Vagina (tissue), 2 donors: ENCODE measurements at places on chromosomes 3 and 15. TPM values are rescaled to one million over a fixed set of nuclear protein-coding genes. Genes with fewer than 3 reads are reported as not detected.

GRCh38 chr3:107897471-107898061 is 193.3 kb downstream of the CD47 start:
- no peaks in the 10 kb centered on the region for H3K36me3 ChIP-seq
- no peaks in the 10 kb centered on the region for H3K27me3 ChIP-seq
- H3K4me1 ChIP-seq: no peaks in the 10 kb centered on the region
- DNase-seq: no peak

DNA sequence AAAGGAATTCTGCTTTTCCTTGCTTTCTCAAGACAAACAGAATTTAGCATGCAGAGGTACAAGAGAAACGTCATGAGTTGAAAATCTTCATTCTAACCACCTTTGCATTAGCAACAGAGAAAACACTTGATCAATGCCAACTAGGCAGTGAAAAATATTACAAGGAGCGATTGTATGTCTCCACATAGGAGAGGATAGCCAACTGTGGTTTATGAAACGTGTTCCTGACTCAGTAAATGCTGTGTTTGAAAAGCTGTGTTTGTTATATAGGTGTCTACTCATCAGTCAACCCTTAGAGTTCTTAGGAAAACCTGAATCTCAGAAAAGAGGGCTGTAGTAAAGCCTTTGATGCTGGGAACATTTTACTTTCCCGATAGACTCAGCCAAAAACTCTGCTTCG is 102.4 kb downstream of the FRMD4B start:
- H3K36me3 ChIP-seq: no peaks in the 10 kb centered on the region
- no peak overlapping the region for H3K4me3 ChIP-seq
- no peak overlapping the region for H3K27ac ChIP-seq
- H3K4me1 ChIP-seq: no peaks in the 10 kb centered on the region
- no peak for DNase-seq
- H3K27me3 ChIP-seq: no peaks in the 10 kb centered on the region

GRCh38 chr3:171129827-171130226 is 103.3 kb upstream of the SLC2A2 start:
- H3K4me1 ChIP-seq: no peaks in the 10 kb centered on the region
- H3K27ac ChIP-seq: no peak overlapping the region
- no peaks in the 10 kb centered on the region for H3K36me3 ChIP-seq
- DNase-seq: no peak

DNA sequence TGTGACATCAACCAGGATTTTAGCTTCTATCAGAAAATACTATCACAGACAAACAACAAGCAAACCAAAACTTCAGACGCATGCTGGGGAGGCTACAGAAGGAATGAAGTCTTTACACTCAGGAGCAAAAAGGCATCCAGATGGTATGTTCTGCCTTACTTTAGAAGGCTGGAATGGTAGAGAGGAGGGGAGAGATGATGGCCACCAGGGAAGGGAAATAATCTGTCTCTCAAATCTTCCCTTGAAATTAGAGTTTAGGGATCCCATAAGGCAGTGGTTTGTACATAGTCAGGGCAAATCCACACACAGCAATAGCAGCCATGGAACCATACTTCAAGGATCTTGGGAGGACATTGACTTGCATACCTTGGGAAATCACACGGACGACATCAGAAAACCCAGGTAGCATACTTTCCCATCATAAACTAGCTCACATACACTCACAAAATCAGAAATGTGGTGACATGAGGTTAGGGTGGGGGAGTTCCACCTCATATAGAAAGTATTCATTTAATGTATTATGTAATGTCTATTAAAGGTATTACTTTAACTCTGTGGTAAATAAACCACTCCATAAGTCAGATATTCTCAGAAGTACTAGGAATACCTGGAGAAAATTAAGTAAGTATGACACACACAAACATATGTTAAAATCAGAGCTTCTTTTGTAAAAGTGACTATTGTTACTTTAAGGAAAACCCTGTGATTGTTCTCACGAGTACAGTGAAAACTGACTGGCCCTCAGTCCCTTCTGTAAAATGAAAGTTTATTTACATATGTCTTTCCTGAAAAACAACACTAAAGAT is 9.4 kb downstream of the BTLA start:
- no peak for DNase-seq
- H3K36me3 ChIP-seq: no peaks in the 10 kb centered on the region
- H3K4me1 ChIP-seq: no peaks in the 10 kb centered on the region
- H3K4me3 ChIP-seq: no peak overlapping the region
- no peak overlapping the region for H3K27ac ChIP-seq

GRCh38 chr15:50685191-50685975 is 1.2 kb downstream of the TRPM7 start:
- peaks cover 48% of the 10 kb centered on the region for H3K4me1 ChIP-seq
- no peak for DNase-seq
- H3K27me3 ChIP-seq: no peaks in the 10 kb centered on the region
- no peaks in the 10 kb centered on the region for H3K36me3 ChIP-seq
- peak overlapping the region; percentile 87 for H3K4me3 ChIP-seq

DNA sequence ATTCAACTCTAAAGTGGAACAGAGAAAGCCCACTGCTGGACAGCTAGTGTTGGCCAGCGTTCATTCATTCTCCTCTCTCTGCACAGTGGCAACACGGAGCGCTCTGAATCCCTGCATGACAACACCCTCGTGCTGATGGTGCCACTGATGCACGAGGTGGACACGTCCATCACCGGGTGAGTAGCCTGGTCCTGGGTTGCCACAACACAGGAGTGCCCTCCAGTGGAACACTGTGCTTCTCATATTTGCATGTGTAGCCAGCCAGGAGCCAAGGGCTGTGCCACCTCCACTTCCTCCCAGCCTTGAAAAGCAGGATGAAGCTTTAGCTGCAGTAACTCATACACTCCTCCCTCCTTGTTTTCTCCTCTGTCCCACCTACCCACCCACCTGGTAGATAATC is 120.0 kb upstream of the CTDSPL start:
- no peaks in the 10 kb centered on the region for H3K4me1 ChIP-seq
- no peaks in the 10 kb centered on the region for H3K27me3 ChIP-seq
- H3K4me3 ChIP-seq: no peak overlapping the region

DNA sequence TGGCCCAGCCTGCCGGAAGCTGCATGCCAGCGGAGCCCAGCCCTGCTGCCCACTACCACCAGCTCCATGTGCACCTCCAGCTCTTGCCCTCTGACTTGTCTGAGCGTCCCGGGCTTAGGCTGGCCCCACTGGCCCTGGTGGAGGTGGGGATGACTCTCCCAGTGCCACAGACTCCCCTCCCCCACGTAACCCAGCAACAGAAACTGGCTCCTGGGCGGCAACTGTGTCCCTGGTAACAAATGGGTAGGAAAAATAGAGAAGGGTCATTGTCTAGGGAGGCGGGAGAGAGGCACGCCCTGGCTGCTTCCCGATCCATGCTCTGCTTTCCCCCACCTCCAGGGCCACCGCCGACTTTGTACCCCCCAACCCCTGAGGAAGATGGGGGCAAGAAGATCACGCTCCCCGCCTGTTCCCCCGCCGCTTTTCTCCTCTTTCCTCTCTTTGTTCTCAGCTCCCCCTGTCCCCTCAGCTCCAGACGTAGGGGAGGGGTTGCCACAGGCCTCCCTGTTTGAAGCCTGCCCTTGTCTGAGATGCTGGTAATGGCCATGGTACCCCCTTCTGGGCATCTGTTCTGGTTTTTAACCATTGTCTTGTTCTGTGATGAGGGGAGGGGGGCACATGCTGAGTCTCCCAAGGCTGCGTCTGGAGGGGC is 10.8 kb upstream of the SEMA3B start:
- no peak for DNase-seq
- no peaks in the 10 kb centered on the region for H3K27me3 ChIP-seq
- no peaks in the 10 kb centered on the region for H3K36me3 ChIP-seq
- no peak overlapping the region for H3K4me3 ChIP-seq

DNA sequence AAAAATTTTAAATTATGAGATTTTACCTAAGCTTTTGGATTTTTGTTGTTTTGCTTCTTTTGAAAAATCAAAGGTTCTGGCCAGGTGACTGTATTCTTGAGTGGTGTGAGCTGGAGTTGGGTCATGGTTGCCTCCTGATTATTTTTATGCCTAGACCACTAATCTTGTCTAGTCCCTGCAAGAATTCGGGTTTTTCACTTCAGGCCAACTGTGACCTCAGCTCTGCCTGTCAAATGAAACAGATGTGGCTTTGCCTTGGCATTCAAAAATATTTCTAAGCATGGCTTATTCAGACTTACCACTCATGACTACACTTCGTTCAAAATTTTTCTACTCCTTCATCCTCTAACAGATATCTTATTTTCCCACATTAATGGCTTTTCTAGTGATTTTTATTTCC is 25.4 kb upstream of the CDV3 start:
- no peak for DNase-seq
- peaks cover 18% of the 10 kb centered on the region for H3K4me1 ChIP-seq
- no peaks in the 10 kb centered on the region for H3K27me3 ChIP-seq
- no peaks in the 10 kb centered on the region for H3K36me3 ChIP-seq
- H3K4me3 ChIP-seq: no peak overlapping the region

DNA sequence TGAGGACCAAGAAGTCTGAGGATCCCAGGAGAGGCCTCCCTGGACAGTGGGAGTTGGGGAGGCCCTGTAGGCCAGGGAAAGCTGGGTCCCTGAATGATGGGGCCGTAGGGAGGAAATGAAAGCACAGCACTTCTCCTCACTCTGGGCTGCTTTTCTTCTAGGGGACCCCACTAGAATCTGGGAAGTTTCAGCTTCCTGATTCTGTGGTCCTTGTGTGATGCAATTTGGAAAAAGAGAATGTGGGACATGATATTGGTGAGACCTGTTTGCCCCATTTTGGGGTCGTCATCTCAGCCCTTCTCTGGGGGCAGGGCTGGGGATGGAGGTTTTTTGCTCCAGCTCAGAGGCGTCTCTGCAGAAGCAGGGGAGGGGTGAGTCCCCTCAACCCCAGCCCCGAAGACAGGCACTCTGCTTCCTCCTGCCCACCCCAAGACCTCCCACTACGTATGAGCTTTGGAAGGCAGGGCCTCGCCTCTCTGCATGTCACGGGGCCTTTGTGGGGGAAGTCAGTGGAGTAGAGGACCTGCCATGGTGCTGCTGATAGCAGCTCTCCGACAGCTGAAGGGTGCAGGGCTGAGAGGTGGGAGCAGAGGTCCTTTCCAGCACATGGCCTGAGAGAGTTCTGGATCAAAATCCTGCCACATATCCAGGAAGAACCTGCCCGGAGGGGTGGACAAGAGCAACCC is 1.5 kb upstream of the SNX22 start:
- H3K4me1 ChIP-seq: peaks cover 35% of the 10 kb centered on the region
- no peaks in the 10 kb centered on the region for H3K27me3 ChIP-seq
- no peak overlapping the region for H3K4me3 ChIP-seq

DNA sequence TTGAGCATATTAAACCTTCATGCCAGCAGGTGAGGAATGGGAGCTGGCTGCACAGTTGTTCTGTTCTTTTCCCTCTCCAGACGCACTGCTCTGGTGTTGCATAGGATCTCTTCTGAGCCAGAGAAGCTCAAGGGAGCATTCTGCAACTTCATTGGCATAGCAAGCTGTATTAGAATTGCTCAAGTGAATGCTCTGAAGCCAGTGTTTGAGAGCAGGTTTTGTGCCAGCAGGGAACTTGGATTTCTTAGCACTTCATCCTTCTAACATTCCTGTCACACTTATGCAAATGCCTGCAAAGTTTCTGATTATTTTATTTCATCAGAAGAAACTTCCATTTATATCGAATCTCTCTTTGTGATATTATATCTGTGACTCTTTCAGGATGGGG is 366.6 kb downstream of the AGBL1 start:
- no peaks in the 10 kb centered on the region for H3K36me3 ChIP-seq
- DNase-seq: no peak
- H3K27ac ChIP-seq: no peak overlapping the region
- H3K4me3 ChIP-seq: no peak overlapping the region

- no peaks in the 10 kb centered on the region for H3K36me3 ChIP-seq
- no peak overlapping the region for H3K4me3 ChIP-seq
- DNase-seq: peak; percentile 75
- H3K27ac ChIP-seq: no peak overlapping the region
- no peaks in the 10 kb centered on the region for H3K27me3 ChIP-seq
Observed at GRCh38 chr15:100708916-100709315, 106.5 kb downstream of the ASB7 start.

DNA sequence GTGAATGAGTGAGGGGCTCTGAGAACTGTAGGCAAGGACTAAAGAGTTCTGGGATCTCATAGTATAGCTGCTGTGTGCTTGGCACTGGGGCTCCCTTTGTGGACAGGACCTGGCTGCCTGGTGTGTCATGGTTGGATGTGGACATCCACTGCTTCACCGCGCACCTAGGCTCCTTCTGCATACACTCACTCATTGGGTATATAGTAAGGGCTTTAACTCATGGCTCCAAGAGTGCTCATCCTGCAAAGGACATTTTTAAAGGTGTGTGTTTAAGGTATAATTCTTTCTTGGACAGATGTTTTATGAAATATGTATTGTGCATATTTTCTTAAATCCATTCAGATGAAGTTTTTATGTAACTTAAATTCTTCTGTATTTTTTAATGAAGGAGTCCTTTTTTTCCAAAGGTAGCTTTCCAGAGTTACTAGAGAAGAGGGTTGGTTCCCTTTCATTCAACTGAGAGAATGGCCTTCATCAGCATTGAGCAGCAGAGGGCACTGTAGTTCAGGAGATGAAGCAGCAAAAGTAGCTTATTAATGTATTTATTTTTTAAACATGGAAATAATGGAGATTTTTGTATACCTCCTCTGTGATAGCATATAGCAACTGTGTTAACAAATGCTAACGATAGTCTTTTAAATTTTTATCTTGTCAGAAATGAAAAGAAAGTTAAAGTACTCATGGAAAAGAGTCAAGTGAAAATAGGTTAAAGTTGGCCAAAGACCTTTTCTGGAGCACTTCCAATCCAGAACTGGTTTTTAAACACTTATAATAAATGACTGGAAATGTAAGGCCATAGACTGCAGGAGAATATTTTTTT is 25.2 kb downstream of the OXNAD1 start:
- H3K36me3 ChIP-seq: peaks cover 11% of the 10 kb centered on the region
- no peak overlapping the region for H3K4me3 ChIP-seq
- no peaks in the 10 kb centered on the region for H3K27me3 ChIP-seq
- no peak overlapping the region for H3K27ac ChIP-seq
- no peaks in the 10 kb centered on the region for H3K4me1 ChIP-seq

DNA sequence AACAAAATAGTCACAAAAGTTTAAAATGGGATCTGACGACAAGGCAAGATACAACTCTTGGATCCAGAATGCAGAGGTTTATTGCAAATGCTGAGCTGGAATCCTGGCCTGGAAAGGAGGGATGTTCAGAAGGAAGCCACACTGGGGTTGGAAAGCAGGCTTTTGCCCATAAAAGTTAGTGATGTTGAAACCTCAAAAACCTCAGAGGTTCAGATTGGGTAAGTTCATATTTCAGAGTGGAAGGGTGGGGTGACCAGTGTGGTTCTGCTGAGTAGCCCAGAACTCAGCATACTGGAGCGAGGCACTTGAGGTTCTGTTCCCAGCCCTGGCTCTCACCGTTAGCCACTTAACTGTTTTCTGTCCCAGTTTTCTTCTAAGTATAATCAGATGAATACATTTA is 114.0 kb upstream of the OSTN start:
- no peaks in the 10 kb centered on the region for H3K36me3 ChIP-seq
- H3K27me3 ChIP-seq: no peaks in the 10 kb centered on the region
- H3K4me1 ChIP-seq: no peaks in the 10 kb centered on the region

GRCh38 chr3:158368271-158368670 is 202.7 kb upstream of the MLF1 start:
- no peaks in the 10 kb centered on the region for H3K36me3 ChIP-seq
- H3K27ac ChIP-seq: no peak overlapping the region
- H3K4me3 ChIP-seq: no peak overlapping the region
- no peaks in the 10 kb centered on the region for H3K27me3 ChIP-seq
- no peaks in the 10 kb centered on the region for H3K4me1 ChIP-seq
- DNase-seq: no peak

GRCh38 chr3:69880069-69880640 is 119.4 kb upstream of the SAMMSON start:
- no peak overlapping the region for H3K4me3 ChIP-seq
- DNase-seq: no peak
- H3K27ac ChIP-seq: no peak overlapping the region
- no peaks in the 10 kb centered on the region for H3K36me3 ChIP-seq
- H3K27me3 ChIP-seq: no peaks in the 10 kb centered on the region
- peaks cover 1% of the 10 kb centered on the region for H3K4me1 ChIP-seq

Gene TMEM158
- 1.2 TPM for total RNA-seq

Gene CFAP44
- total RNA-seq: 8.1 TPM

Gene STRIT1
- total RNA-seq: not detected

Gene CHCHD4
- 10.6 TPM for total RNA-seq
